ENCODE measurements at places on chromosomes 11 and 22.

DNA sequence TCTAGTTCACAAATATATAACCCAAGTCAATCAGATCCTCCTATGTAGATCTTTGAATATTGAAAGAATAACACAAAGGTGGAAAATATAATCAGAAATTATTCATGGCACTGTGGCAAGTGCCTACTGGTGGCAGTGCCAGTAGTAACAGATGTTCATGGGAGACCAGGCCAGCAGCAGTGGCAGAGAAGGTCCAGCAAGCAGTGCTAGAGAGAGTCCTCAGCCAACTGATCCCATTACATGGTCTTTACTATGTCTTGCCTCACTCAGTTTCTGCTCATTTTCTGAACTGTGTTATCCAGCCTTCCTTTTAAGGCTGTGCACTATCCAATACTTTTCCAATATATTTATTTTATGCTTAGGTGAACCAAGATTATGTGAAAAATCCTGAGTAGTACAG is 124.9 kb downstream of the MRTFA start:
- no peak for DNase-seq

- DNase-seq = peak; percentile 69
Observed at GRCh38 chr11:125517116-125517770, 21.2 kb upstream of the FEZ1 start.

- DNase-seq = no peak
Observed at GRCh38 chr11:28932940-28933339, 824.8 kb downstream of the METTL15 start.

GRCh38 chr11:128948583-128948982 is 5.9 kb upstream of the TP53AIP1 start:
- no peak for DNase-seq

GRCh38 chr11:804599-804964 is 449 bp downstream of the PIDD1 start:
- no peak for DNase-seq

DNA sequence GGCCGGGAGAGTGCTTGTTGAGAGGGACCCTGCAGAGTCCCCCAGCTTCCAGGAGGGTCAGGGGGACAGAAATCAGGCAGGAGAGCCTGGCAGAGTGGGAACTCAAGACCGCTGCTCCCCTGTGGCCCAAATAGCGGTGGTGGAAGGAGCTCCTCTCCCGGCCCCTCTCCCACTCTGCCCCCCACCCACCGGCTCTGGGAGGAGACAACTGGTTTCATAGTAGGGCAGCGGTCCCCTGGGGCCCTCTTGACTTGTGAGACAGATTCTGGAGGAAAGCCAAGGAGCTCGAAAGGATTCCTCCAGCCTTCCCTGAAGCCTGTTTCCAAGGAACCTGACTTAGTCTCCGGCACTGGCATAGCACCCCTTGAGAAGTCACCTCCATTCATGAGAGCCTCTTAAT is 10.1 kb downstream of the PKNOX2 start:
- DNase-seq = no peak

DNA sequence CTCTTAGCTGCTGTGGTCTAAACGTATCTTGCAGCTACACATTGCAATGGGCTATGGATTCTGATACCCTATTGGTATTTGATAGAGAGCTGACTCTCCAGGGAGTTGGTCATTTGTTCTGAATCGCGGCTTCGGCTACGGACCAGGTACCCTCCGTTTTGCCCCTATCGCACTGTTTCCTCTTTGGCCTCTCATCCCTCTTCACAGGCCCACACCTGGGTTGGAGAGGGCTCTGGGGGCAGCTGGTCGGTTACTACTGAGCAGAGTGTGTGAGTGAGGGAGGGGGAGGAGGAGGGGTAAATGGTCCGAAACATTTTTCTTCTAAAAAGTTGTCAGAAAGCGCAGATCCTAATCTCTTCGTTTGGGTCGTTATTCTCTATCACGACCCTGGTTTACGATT is 48.8 kb upstream of the HSD17B12 start:
- DNase-seq = no peak

DNA sequence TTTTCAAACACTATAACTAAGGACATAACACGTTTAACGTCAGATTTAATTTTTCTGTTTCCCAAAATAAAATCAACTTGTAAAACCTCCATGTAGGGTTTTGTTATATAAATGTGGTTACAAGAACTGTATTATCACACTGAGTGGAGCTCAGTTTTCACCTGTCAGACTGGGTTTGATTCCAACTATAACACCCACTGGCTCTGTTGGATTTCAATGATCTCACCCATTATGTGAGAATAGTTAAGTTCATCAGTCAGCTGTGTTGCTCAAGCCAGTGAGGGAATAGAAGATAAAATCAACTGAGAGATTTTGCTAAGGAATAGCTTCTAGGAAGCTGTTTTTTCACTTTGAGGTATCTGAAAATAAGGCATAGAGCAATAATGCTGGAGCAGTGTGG is 5.1 kb upstream of the OR52R1 start:
- no peak for DNase-seq

DNA sequence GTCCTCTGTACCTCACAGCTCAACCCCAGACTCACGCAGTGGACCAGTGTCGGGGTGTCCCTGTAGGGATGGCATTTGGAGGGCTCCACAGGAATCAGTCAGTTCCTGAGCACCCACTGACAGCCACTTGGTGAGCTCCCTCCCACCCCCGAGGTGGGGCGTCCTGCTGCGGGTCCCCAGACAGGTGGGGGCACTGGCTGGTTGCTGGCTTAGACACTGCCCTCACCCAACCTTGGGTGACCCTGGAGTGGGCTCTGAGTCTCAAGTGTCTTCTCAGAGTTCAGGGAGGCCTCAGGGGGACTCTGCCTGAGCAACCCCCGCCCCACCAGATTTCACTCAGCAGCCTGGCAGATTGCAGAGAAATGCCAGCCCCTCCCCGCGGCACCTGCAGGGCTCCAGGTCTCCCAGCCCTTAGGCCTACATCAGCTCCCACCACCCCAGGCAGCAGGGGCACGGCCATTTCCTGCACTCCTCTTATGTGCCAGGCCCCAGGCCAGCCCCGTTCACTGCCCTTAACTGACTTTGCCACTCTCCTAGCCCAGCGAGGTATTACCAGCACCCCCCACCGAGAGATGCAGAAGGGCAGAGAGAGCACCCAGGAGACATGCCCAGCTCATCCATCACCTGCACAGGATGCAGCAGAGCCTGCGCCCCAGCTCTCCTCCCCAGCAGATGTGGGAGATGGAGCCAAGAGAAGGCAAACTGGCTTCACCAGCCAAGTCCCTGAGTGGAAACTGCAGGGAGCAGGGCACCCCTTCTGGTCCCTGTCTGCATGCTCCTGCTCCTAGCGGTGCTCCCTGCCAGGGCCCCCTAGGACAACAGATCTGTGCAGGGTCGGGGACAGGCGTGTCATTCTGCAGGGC is 2.4 kb downstream of the PRR5 start:
- no peak for DNase-seq

GRCh38 chr11:73396251-73396930 is 20.2 kb downstream of the RELT start:
- DNase-seq = no peak
